ENCODE measurements at places on chromosomes 2 and 18. TPM values are rescaled to one million over a fixed set of nuclear protein-coding genes. Genes with fewer than 3 reads are reported as not detected.

PFN4 gene
- 1.1 TPM for total RNA-seq

ITPRID2 gene
- total RNA-seq = 83.5 TPM

PIEZO2 gene
- 0.74 TPM for total RNA-seq

FOXD4L1 gene
- total RNA-seq = 0.31 TPM

ANKRD53 gene
- 0.07 TPM for total RNA-seq

GAREM2 gene
- 6.3 TPM for total RNA-seq

GPD2 gene
- total RNA-seq = 40.6 TPM

TMEM169 gene
- total RNA-seq = 0.85 TPM

IL36G gene
- total RNA-seq = not detected

EPAS1 gene
- 112 TPM for total RNA-seq

FZD7 gene
- total RNA-seq = 7.0 TPM

KIAA2012 gene
- not detected for total RNA-seq

SCN7A gene
- not detected for total RNA-seq

EFEMP1 gene
- total RNA-seq = 47.0 TPM

APOB gene
- total RNA-seq = not detected

CGREF1 gene
- 7.9 TPM for total RNA-seq

APCDD1 gene
- total RNA-seq = not detected

FECH gene
- 44.6 TPM for total RNA-seq

GMCL1 gene
- 12.8 TPM for total RNA-seq

SPC25 gene
- 21.9 TPM for total RNA-seq

SAG gene
- not detected for total RNA-seq

KLF11 gene
- total RNA-seq = 4.9 TPM

TMEM37 gene
- total RNA-seq = 1.6 TPM

CCNYL1 gene
- total RNA-seq = 21.9 TPM

PDE1A gene
- 0.10 TPM for total RNA-seq

SCN3A gene
- not detected for total RNA-seq

GKN1 gene
- 0.72 TPM for total RNA-seq

SPP2 gene
- total RNA-seq = not detected

ATP6V1C2 gene
- total RNA-seq = 0.26 TPM

PLCD4 gene
- 0.31 TPM for total RNA-seq

SPATA3 gene
- total RNA-seq = not detected

AQP4 gene
- not detected for total RNA-seq

ALPG gene
- total RNA-seq = 0.15 TPM

DSC2 gene
- 1.5 TPM for total RNA-seq

PTH2R gene
- total RNA-seq = not detected

FRZB gene
- total RNA-seq = 0.07 TPM

GALNT3 gene
- not detected for total RNA-seq

NEU4 gene
- 0.18 TPM for total RNA-seq

CCBE1 gene
- total RNA-seq = 5.8 TPM

Data from A549 treated with DMSO at 1 μM for 4 hours (cell line).